NCI-H82 (cell line): ENCODE measurements at places on chromosomes 2 and 18.

- DNase-seq: peak; percentile 71
Measured at GRCh38 chr2:229133155-229133772, 137.8 kb downstream of the PID1 start.

- no peak for DNase-seq
Measured at GRCh38 chr2:163122257-163122656, 283.7 kb upstream of the KCNH7 start.

DNA sequence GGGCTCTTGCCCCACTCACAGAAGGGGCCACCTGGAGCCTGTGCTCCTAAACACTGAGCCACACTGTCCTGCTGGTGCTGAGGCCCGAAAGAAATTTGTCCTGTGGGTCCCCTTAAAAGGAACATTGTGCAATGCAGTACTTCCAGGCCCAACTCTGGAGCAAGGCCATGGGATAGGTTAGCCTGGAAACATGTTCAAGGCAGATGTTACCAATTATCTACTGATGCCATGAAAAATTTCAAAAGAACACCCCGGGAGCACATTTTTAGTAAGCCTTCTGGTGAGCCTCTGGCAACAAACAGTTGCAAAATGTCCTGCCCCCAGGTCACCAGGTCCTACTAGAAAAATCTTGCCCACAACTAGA is 12.3 kb upstream of the PTMA start:
- no peak for DNase-seq

DNA sequence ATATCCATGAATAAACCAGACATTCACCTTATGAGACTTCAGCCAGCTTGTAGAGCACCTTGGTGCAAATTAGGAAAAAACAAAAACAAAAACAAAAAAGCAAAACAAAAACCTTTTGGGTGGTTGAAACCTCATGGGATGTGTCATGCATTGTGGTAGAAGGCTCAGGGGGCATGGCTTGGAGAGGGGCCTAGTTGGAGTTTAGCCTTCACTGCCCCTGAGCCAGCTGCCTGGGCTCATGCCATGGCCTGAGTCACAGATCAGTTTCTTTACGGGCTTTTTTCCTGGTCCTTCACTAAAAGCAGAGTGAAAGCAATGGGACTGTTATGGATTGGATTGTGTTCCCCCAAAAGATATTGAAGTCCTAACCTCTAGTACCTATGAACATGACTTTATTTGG is 22.0 kb upstream of the DAPL1 start:
- DNase-seq: no peak

GRCh38 chr2:22518641-22519040 is 866.3 kb upstream of the KLHL29 start:
- DNase-seq: no peak

- DNase-seq: no peak
Measured at GRCh38 chr2:223217373-223217772, 165.4 kb downstream of the KCNE4 start.

GRCh38 chr2:65353927-65354326 is 78.5 kb downstream of the SPRED2 start:
- DNase-seq: peak; percentile 65

- DNase-seq: no peak
Measured at GRCh38 chr18:31497404-31497835, 557 bp upstream of the DSG2 start.

GRCh38 chr18:23531912-23532311 is 28.6 kb downstream of the RMC1 start:
- DNase-seq: no peak

DNA sequence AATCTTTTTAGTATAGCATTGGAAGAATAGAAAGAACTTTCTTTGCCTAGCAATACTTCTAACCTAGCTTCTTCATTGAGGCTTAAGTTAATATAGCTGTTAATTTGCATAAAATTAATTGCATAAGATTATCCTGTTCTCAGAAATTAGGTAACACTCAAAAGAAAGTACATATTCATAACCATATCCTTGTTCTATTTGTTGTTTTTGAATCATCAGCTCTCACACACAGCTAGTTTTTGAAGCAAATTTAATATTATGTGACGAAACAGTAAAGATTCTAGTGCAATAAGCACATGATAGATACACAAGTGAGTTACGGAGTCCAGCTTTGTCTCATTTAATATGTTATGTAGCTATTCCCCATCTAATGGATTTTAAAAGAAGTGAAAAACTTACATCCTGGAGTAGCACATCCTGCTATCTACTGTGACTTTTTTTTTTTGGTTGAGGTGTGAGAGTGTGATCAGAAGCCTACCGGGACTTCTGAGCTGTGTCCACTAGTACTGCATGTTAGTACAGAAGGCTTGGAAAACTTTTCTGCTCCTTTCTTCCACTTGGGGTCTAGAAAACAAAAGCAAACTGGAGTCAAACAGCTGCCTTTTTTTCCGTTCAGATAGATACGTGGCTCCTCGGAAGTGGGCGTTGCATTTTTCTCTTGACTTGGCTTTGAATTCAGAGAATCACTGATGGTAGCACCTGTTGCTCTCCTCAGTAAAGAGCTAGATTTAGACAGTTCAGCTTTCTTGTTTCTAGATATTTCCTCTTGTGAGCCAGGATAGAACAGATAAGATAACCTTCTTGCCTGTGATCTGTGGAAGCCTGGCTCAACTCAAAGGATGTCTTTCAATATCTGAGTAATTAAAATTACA is 27.2 kb downstream of the KDM3A start:
- DNase-seq: no peak

DNA sequence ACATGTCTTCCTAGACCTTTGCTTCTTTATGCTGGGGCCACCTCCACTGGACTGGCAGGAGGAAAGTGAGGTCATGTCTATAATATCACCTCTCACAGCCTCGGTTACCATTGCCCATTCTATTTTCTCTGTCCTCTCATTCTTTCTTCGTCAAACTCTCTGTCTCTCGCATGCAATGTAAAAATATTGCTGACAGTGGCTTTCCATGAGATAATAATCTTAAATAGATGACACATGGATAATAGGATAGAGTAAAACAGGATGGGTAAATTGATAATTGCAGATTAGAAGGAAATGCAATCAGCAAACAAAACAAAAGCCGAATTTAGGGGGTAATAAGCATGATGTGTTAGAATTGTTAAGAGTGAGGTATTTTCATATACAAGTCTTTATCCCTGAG is 215.7 kb upstream of the PARD3B start:
- peak; percentile 36 for DNase-seq

DNA sequence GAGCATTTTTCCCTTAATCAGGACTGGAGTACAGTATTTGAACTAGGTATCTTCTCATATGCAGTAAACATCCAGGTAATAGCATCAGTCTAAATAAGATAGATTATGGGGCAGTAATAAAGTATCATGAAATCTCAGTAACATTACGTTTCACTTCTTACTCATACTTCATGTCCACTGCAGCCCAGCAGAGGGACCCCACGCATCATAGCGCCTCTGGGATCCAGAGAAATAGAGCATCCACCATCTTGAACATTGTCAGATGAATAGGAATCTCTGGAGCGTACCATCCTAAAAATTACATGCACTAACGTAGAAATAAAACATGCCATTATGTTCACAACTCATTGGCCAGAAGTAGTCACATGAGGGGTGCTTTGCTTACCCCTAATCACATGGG is 499.0 kb downstream of the CPS1 start:
- DNase-seq: peak; percentile 11

DNA sequence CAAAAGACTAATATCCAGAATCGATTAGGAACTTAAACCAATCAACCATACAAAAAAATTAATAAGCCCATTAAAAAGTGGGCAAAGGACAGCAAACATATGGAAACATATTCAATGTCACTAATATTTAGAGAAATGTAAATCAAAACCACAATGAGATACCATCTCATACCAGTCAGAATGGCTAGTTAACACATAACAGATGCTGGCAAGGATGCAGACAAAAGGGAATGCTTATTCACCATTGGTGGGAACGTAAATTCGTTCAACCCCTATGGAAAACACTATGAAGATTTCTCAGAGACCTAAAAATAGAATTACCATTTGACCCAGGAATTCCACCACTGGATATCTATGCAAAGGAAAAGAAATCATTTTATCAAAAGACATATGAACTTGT is 468.2 kb upstream of the ST6GAL2 start:
- DNase-seq: no peak

- no peak for DNase-seq
Measured at GRCh38 chr2:43345391-43345813, 119.0 kb upstream of the ZFP36L2 start.

GRCh38 chr2:158305501-158305900 is 151.1 kb downstream of the CCDC148 start:
- DNase-seq: no peak

GRCh38 chr2:236036045-236036444 is 132.1 kb downstream of the GBX2 start:
- no peak for DNase-seq

- DNase-seq: no peak
Measured at GRCh38 chr2:105183555-105184323, 57.8 kb upstream of the GPR45 start.

- peak; percentile 23 for DNase-seq
Measured at GRCh38 chr2:66555501-66556324, 120.8 kb downstream of the MEIS1 start.

- DNase-seq: no peak
Measured at GRCh38 chr2:143548032-143548431, 418.8 kb downstream of the ARHGAP15 start.

DNA sequence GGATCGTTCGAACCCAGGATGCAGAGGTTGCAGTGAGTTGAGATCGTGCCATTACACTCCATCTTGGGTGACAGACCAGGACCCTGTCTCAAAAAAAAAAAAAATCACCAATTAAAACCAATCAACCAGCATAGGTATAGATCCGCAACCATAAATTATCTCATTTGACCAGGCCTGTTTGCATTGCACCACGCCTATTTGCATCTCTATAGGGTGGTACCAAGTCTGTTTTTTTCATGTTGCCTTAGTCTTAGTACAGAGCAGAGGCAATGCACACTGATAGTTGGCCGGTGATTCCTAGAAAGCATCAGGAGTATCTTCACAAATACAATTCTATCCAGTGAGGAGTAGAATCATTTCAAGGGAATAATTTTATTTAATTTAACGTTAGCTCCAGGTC is 9.3 kb upstream of the NPC1 start:
- DNase-seq: no peak

DNA sequence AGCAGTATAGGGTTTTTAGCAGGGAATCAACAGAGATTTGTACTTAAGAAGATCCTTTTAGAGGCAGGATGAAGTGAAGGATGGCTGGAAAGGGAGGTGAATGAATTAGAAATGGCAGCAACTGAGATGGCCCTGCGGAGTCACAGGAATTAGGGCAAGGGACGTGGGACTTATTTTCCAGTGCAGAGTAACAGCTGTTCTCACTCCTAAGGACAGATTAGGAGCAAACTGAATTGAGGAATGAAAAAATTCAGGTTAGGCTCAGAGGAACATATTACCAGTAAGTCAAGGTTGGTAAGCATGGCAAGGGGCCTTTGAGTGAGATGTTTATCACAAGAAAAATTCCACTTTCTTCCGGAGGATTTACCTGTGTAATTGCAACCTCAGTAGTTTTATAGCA is 34.4 kb downstream of the COL4A3 start:
- peak; percentile 85 for DNase-seq

DNA sequence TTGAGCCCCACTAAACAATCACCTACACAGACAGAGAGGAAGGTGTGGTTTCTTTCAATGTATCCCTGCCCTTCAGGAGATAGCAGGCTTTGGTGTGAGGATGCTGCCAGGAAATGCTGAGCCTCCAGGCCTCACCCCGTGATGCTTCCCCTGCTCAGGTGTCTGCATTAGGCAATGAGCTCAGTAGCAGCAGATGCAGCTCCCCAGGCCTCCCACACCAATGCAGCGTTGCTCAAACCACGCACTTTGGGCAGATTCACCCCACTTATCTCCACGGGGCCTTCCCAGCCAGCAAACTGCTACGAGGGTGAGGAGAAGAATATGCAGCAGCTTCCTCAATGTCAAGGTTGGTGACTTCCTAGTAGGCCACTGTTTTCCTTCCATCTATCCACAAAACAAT is 229.3 kb upstream of the PXDN start:
- DNase-seq: no peak

DNA sequence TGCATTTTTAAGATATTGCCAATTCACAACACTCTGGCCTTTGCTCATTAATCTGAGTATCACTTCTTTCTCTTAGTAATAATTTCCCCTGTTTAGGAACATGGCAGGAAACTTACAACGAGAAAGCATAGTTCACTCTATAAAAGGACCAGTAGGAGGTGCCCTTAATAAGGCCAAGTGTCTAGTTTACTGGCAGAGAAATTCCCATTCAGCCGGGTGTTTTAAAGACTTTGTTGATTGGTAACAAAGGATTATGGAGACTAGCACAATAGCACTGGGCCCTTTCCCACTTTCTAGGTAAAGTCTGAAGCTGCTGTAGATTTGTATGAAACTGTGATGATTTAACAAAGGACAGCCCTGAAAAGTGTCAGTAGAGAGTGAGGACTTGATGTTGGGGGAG is 3.1 kb downstream of the DCC start:
- peak; percentile 91 for DNase-seq

- no peak for DNase-seq
Measured at GRCh38 chr2:209761566-209761965, 10.1 kb upstream of the UNC80 start.

DNA sequence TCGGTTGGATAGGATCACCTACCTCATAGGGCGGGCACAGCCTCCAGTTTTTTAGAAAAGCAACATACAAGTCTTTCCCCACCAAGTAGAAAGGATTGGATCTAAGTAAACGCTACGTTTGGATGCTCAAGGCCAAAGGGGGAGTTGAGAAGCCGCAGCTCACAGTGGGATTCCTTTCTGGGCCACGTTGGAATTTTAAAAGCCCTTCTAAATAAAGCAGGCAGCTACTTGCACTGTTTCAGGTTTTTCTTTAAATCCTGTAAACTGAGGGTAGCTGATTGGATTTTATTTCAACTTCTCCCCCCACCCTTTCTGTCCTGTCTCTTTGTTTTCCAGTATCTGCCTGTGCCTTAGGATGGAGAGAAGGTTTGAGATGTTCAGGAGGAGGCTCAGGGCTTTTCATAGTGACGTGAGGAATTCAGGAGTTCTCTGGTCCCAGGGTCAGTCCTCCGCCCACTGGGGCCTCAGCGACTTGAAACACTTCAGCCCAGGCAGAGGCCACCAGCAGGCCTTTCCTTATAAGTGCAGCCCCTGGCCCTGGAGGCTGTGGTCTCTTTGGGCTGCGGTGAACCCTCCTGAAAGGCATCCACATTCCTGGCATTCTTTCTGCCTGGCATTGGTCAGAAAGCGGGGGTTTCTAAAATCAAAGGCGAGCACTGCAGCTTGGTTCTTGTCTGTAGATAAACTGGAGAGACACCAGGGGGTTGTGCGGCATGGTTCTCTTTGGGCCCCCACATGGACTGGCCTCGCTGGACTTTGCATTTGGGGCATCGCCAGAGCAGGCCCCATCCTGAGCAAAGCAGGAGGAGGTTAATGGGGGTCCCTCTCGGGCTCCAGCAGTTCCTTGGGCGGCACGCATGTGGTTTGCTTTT is 44.5 kb downstream of the SH3BP4 start:
- no peak for DNase-seq

- no peak for DNase-seq
Measured at GRCh38 chr18:79962835-79963657, 1.4 kb upstream of the HSBP1L1 start.

- DNase-seq: peak; percentile 47
Measured at GRCh38 chr2:200850512-200851256, 13.8 kb downstream of the CLK1 start.
